ENCODE measurements at places on chromosomes 2 and 18.
A peak's percentile ranks its signal among the peaks of the same experiment; 100 is the strongest.

DNA sequence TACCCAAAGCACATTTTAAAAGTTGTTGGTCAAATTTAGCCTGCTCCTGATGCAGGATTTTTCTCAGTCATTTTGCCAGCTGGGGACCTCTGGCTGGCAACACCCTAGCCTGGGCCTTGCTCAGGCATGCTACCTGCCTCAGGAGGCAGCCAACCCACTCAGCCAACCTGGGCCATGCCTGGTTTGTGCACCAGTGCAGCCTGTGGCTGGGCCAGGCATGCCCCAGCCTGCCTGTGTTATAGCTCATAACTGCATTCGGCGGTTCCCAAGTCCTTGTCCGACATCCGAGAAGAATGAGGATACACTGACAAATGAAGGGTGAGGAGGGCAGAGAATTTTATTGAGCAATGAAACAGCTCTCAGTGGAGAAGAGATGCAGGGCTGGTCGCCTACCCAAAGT, 608.0 kb downstream of the SUCLG1 start:
- DNase-seq, result no peak

DNA sequence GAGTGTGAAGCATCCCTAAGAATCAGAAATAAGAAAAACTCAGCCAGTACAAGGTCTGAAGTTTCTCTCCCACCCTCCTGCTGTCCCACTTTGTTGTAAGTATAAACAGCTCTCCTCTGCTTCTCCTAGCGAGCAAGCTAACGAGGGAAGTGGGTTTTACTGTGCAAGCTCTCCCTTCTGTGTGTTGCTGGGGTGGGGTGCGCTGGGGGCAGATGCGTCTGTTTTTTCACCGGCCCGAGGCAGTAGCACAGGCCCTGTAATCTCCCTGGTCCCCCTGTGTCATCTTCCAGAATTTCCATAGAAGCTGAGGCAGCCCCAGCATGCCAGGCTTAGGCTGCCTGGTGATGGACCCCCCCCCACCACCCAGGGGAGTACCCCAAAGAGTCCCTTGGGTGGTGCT, 9.4 kb upstream of the CXCR4 start:
- no peak for DNase-seq

- no peak for DNase-seq
These were observed 18.4 kb downstream of the PREPL start for GRCh38 chr2:44342854-44343253.

GRCh38 chr2:233823731-233824121, 30.6 kb downstream of the HJURP start:
- DNase-seq, result no peak

DNA sequence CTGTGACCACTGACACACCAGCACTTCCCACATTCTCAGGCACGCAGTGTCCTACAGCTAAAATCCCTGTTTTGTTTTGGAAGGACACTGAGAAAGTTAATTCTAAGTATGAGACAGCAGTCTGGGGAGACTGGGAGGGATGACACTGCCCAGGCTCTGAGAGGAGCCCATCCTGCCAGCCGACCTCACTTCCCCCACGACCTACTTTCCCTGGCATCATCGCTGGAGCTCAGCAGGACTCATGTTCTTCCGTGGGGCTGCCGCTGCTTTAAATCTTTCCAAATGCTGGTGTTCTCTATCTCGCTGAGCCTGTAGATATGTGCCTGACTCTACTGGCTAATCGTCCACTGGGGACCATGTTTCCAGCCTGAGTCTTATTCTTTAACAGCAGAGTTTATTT, 68.8 kb upstream of the TMEM200C start:
- no peak for DNase-seq

DNA sequence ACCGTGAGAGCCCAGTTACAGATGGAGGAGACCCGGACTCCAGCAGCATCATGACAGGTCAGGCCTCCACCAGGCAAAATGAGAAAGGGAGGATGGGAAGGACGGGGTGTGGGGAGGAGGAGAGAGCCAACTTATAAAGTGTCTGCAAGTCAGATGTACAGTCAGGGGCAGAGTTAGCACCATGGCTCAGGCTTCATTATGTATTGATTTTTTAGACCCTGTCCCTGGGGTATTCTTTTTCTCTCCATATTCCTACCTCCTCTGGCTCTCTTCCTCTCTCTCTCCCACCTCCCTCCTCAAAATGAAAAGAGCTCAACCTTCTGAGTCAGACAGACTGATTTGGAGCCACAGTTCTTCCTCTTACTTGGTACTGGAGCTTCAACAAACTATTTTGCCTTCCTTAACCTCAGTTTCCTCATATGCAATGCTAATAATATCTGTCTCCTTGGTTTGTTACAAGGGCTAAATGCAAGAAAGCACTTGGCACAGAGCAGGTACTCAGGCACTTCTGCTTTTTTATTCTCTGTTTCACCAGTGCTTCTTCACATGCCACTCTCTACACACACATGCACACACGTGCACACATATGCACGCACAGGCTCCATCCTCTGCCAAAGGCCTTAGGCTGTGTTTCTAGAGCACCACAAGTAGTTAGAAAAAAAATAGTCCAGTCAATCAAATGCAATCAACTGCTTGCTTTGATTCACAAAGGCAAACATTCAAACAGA, 92.3 kb upstream of the PKDCC start:
- DNase-seq, result no peak

- DNase-seq, result no peak
These were observed 124.7 kb upstream of the ZNF516 start for GRCh38 chr18:76619621-76620315.

DNA sequence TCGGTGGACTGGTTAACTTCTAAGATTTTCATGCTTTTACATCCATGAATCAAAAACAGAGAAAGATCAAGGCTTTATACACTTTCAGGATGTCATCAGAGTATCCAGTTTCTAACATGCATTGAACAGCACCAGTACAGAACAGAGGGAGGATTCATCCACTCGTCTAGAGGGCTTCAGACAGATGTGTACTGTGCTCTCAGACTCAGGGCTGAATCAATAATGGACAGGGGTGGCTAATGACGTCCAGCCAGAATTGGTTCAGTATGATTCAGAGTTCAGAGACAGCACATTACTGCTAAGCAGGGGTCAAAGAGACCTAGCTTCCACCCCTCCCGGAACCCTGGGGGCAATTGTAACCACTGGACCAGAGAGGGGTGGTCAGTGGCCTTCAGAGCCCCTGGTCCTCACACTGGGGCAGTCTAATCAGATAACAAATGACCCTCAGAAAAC, 37.3 kb downstream of the RNU4ATAC start:
- DNase-seq, result no peak

DNA sequence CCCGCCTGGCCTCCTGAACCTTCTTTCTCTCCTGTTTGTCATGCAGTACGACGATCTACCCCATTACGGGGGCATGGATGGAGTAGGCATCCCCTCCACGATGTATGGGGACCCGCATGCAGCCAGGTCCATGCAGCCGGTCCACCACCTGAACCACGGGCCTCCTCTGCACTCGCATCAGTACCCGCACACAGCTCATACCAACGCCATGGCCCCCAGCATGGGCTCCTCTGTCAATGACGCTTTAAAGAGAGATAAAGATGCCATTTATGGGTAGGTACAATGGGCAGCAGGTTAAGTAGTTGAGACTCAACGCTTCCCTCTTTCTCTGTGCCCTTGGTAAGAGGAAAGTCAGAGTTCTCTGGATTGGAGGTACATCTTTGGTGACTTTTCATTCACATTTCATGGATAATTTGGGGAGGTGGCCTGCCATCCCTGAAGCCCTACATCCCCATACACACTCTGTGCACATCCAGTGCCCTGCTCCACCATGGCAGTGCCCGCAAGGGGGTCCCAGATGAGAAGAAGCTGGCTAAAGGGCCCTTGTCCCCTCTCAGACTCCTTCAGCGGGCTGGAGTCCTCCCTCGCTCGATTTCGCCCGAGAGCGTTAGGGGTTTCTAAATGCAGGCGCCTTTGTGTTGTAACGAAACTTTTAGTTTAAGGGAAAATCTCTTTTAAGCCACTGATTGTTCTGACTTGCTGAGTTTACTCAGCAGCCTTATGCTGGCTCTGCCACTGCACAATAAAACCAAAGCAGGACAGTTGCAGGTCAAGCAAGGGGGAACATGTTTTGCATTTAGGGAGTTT, 3.0 kb downstream of the MEIS1 start:
- no peak for DNase-seq

DNA sequence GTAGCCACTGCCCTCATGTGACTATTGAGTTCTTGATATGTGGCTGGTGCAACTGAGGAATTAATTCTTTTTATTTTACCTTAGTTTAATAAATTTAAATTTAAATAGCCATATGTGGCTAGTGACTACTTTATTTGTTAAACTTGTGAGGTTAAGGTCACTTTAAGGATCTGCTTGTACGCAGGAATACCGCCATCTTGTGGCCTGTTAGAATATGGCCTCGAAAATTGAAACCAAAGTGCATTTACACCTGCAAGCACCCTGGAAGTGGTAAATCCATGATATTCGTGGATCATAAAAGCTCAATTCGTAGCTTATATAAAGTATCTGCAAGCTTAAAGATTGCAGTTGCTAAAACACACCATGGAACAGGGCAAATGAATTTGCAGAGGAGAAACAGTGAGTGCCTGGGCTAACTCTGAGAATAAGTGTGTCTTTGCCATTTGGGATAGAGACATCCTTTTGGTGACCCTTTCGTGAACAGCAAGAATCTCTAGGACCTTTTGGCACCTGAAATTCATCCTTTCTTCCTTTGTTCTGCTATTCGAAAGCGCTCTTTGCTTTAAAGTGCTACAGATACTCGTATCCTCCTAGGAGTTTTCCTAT, 59.9 kb upstream of the REG3A start:
- DNase-seq, result peak; percentile 10

- DNase-seq, result no peak
These were observed 128.1 kb downstream of the GLI2 start for GRCh38 chr2:120863661-120864320.

DNA sequence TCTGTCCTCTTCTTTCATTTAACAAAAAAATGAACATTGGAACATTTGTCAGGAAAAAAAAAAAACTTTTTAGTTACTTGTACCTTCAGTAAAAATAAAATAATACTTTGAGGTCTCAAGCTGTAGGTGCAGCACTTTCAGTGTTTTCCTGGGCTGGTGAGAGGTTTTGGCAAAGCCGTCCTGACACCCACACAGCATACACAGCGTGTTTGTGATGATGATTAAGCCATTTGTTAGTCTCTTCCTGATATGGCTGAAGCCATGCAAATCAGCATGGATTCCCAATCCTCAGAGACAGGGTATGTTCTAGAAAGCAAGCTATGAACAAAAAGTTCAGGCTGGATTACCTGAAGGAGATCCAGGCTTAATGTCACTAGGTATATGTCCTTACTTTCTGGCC, 236.8 kb downstream of the ZNF516 start:
- DNase-seq, result no peak

GRCh38 chr2:157839162-157839801, 36.8 kb downstream of the ACVR1 start:
- peak; percentile 4 for DNase-seq

DNA sequence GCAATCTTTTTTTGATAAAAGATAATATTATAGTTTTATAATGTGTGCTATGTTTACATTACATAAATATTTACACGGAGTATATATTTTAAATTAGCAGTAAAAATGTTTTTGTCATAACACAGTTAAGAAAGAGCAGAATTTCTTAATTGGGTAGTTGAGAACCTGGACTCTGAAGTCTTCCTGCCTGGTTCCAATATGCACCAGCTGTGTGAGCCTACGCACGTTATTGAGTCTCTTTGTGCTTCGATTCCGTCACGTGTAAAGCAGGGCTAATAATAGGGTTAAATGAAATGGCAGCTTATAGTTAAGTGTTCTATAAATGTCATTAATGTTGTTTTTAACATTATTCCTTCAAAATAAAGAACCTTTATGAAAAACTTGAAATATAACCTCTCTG, 1.2 kb upstream of the CCDC88A start:
- peak; percentile 77 for DNase-seq

DNA sequence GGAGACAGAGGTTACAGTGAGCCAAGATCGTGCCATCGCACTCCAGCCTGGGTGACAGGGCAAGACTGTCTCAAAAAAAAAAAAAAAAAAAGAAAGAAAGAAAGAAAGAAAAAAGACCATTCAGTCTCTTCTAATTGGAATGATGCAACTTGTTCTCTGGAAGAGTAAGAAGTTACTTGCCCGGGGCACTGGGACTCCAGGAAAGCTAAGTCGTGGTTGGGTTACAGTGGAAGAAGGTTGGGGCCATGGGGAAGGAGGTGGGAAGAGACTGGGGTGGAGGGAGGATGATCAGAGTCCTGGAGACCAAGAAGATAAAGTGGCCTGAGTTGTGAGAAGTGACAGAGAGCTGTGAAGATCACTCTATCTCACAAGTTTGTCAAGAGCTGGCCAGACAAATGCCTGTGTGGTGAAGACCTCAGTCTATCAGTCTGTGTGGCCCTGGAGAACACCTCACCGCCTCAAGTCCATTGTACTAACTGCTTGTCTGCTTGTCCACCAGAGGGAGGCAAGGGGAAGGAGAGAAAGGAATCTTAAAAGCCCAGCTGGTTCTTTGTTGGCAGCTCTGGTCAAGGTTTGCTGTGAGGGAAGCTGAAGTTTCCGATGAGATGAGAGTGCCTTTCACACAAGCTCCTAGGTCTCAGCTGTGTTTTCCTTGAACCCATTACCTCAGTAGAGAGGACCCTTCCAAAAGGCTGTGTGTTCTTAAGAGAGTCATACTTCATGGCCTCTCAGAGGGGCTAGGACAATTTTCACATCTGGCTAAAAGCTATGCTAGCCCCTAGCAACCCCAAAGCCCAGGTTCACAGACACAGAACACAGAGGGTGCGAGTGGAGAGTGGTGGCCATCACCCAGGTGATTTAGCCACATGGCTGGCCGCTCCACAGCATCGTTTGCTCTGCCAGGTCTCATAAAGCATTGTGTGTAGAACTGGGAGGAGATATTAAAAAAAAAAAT, 72.0 kb upstream of the TMEM178A start:
- no peak for DNase-seq

- DNase-seq, result no peak
These were observed 7.7 kb downstream of the CNTNAP5 start for GRCh38 chr2:124032799-124033198.

DNA sequence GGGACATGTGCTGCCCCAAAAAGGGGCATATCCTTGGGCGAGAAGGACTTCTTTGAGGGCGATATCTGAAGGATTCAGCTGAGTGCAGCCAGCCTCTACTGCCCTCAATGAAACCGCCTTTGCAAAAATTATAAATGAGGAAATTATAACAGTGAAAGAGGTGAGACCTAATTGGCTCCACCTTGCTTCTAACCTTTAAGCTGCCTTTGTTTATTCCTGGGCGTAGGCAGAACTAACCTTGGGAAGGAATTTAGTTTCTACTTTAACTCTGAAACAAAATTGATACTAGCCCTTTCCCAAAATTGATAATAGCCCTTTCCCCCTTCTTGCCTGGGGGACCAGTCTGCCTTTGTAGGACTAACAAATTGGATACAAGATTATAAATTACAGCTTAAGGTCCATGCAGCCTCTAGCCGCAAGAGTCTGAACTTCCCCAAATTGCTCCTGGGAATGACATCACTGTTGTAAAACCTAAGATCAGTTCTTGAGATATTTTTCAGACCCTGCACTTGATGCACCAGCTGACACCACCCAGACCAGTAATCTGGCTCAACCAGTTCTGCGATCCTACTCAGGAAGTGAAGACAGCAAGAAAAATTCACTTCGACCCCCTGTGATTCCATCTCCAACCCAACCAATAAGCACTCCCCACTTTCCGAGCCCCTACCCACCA, 36.0 kb upstream of the ASAP2 start:
- no peak for DNase-seq
